ENCODE measurements at places on chromosomes 12 and 14. TPM values are rescaled to one million over a fixed set of nuclear protein-coding genes. Genes with fewer than 3 reads are reported as not detected.

DNA sequence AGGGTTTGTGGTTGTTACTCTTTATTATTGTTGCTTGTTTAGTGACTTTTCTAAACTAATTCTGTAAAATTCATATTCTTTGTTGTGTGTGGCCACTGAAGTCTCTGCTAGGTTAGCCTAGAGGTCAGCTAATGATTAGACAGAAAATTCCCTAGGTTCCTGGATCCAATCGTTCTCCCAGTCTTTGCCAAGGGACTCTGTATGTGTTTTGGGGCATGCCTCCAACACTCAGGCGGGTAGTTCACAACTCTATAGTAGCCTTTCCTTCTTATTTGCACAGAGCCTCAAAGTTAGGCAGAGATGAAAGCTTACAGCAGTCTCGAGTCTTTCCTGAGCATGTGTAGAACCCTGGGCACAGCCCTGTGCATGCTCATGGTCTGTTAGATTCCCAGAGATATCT lies 32.7 kb upstream of the RIN3 start:
- no peak overlapping the region for H3K27ac ChIP-seq
- H3K27me3 ChIP-seq: no peaks in the 10 kb centered on the region
- no peak for DNase-seq
- no peaks in the 10 kb centered on the region for H3K4me1 ChIP-seq

DNA sequence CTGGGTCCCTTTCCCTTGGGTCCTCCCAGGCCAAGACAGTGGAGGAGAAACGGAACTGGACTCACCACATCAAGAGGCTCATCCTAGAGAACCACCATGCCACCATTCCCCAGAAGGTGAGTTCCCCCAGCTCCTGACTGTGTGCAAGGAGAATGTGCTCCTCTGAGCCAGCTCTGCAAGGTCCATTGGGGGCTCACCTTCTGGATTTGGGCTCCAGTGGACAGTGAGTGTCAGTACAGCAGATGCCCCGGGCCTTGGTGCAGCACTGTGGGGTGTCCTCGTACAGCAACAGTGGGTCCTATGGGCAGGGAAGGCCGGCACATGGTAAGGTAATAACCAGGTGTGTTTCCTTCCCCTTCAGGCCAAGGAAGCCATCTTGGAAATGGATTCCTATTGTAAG lies 27.8 kb downstream of the PLEKHG3 start:
- no peak overlapping the region for H3K27ac ChIP-seq
- no peak for DNase-seq
- H3K4me1 ChIP-seq: peaks cover under 1% of the 10 kb centered on the region
- peaks cover 9% of the 10 kb centered on the region for H3K36me3 ChIP-seq

DNA sequence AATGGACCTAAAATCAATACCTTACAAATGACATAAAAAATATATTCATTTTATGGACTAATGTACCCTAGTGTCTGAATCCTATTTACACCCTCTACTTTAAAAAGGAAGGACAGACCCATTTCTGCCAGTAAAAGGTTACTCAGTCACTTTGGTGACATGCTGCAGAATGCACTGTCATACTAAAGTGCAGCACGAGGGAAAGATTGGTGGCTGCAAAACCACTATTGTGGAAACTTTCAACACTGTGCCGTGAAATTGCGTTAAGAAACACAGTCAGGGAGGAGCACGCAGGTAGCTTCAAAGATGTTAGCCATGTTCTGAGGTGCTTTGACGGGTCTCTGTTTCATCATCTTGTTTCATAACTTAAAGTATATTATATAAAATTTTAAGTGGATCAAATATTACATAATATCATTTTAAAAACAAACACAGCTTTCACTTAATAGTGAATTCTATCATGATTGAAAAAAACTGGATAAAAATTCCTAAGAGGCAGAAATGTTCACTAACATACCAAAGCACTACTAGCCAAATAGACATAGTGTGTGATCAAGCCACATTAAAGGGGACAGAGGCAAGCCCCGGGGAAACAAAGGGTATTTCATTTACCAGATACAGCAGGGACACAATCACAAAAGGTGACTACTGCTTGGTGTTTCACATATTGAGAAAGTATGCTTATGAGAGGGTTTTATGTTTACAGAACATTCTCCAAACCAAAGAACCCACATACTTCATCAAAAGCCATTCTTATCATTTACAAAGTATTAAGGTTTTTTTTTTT lies 330.8 kb upstream of the SOX5 start:
- H3K4me1 ChIP-seq: no peaks in the 10 kb centered on the region
- DNase-seq: no peak
- no peak overlapping the region for H3K27ac ChIP-seq
- H3K4me3 ChIP-seq: no peak overlapping the region
- H3K36me3 ChIP-seq: no peaks in the 10 kb centered on the region
- H3K27me3 ChIP-seq: no peaks in the 10 kb centered on the region

Gene AKAP5
- 2.5 TPM for total RNA-seq

- H3K4me3 ChIP-seq: no peak overlapping the region
- DNase-seq: no peak
- H3K27me3 ChIP-seq: peaks cover 9% of the 10 kb centered on the region
- H3K36me3 ChIP-seq: no peaks in the 10 kb centered on the region
Measured at GRCh38 chr12:51335931-51336330, 10.5 kb downstream of the CELA1 start.

GRCh38 chr12:66885115-66885875 lies 206.4 kb upstream of the GRIP1 start:
- no peak overlapping the region for H3K27ac ChIP-seq
- H3K4me1 ChIP-seq: no peaks in the 10 kb centered on the region
- H3K4me3 ChIP-seq: no peak overlapping the region
- DNase-seq: no peak
- no peaks in the 10 kb centered on the region for H3K27me3 ChIP-seq
- no peaks in the 10 kb centered on the region for H3K36me3 ChIP-seq

GRCh38 chr12:62604373-62604772 lies 137.7 kb downstream of the MON2 start:
- peak overlapping the region; percentile 98 for H3K27ac ChIP-seq
- no peak for DNase-seq
- peaks cover 9% of the 10 kb centered on the region for H3K4me1 ChIP-seq
- no peaks in the 10 kb centered on the region for H3K36me3 ChIP-seq

DNA sequence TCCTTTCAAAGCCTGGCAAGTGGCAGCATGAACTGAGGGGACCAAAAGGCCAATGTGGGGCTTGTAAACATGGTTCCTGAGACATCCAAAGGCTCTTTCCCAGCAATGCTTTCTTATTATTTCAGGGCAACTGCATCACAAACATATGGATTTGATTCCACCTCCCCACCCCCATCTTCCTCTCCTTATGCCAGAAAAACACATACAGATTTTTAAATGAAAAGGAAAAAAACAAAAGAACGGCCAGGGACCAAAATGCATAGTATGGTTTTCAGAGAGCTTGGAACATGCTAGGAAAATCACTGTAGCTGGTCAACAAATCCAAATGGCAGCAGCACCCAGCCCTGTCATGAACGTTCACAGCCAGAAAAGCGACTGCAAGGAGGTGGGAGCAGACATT lies 167.6 kb downstream of the ANO2 start:
- no peak overlapping the region for H3K4me3 ChIP-seq
- H3K4me1 ChIP-seq: no peaks in the 10 kb centered on the region
- H3K36me3 ChIP-seq: no peaks in the 10 kb centered on the region

DNA sequence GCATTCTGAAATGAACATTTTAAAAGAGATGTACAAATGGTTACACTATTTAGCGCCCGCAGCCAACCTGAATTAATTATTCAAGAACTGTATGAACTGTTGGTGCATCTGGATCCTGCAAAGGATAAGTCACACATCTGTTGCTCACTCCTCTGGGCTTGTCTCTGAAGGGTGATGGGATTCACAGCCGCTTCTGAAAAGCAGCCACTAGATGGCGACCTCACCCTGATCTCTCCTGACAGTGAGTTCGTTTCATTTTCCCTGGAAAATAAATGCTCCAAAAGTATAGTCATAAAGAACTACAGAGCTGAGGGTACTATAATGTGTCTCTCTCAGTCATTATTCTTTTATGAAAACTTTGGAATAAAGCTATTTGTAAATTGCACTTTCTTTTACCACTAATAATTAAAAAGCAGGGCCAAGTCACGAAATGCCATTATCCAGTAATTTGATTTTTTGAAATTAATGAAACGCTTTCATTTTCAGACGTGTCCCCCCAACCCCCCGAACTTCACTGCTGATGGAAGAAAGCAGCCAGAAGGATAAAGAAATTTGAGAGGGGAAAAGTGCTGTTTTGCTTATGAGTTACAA lies 789.6 kb downstream of the NRXN3 start:
- DNase-seq: peak; percentile 78
- H3K4me1 ChIP-seq: no peaks in the 10 kb centered on the region
- H3K4me3 ChIP-seq: no peak overlapping the region

GRCh38 chr12:102539651-102540553 lies 59.5 kb upstream of the IGF1 start:
- peak overlapping the region; percentile 69 for H3K27ac ChIP-seq
- peaks cover 31% of the 10 kb centered on the region for H3K4me1 ChIP-seq
- peak; percentile 86 for DNase-seq
- H3K36me3 ChIP-seq: no peaks in the 10 kb centered on the region
- no peaks in the 10 kb centered on the region for H3K27me3 ChIP-seq
- no peak overlapping the region for H3K4me3 ChIP-seq

DNA sequence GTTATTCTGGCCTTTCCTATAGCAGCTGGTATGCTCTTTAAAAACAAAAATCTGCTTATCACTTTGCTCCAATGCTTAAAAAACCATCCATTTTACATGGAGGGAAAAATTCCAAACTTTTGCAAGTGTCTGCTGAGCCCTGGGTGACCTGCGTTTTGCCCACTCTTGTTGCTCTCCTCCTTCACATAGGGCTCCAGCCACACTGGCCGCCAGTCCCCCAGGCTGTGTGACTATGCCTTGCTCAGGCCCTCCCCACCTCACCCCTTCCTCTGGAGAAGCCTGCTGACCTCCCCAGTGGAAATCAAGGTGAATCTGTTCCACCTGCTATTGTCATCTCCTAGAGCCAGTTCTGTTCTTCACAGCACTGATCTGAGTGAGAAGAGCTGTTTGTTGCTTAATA lies 126.9 kb downstream of the SLC25A47 start:
- H3K27me3 ChIP-seq: no peaks in the 10 kb centered on the region
- no peaks in the 10 kb centered on the region for H3K36me3 ChIP-seq

Gene ADAM21
- total RNA-seq: 0.15 TPM

All from SJCRH30 (cell line).